ENCODE measurements at places on chromosomes 6 and 20.

DNA sequence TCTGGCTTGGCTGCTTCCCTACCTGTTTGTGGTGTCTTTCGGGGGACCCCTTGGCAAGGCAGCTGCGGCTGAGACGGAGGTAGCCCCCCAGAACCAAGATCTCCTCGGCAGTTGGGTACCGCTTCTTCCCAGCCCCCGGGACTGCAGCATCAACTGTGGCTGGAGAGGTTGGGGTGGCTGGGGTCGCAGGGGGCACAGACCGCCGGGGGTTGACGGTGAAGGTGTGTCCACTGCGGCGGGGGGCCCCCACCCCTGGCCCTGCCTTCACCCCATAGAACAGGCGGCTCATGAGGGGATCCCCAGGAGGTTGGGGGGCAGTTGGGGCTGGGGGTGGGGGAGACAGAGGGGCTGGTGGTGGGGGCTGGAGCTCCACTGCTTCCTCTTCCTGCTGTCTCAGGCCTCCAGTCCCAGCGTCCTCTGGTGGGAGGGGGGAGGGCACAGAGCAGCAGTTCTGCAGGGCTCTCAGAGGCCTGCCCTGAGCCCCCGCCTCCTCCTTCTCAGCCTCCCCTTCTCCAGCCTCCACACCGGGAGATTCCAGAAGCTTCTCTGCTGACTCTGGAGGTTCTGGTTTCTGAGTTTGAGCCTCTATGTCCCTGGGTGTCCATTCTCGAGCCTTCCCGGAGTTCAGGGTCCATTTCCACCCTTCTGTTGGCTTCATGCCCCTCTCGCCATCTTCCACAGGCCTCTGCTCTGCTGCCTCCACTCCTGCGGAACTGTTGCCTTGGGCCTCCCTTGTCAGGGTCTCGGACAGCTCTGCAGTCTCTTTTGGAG lies 1.9 kb downstream of the PPP1R18 start:
- DNase-seq, result no peak

DNA sequence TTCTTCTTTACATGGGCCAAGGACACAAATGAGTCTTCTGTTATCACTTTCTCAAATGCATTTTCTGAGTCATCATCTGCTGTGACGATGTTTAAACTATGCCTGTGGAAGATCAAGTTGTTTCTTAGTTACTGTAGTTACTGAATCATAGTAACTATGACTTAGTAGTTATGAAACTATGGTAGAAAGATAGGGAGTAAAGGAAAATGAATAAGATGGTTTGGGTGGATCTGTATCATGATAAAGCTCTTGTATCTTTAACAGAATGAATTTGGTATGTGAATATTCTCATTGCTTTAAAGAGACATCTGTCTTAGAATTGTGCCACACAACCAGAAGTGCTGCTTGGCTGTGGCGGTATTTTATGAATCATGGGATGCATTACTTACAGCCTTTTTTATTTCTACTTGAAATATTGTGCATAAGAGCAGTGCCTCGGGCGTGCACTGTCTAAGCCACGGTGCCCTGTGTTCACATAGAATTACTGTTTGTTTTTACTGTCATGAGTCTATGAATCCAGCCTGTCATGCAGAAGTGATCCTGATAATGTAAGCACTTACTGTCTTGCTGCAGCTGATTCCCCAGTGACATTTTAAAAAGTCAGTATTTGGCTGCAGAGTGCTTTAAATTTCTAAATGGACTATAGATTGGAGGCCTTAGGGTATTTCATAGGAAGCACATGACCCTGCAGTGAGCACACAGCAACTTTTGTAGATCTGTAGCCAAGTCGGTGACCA lies 215.2 kb downstream of the TMEM242 start:
- no peak for DNase-seq

GRCh38 chr20:32762754-32763201 lies 593 bp downstream of the DNMT3B start:
- no peak for DNase-seq

- no peak for DNase-seq
These were observed 272.9 kb upstream of the SUPT3H start for GRCh38 chr6:45650524-45651135.

DNA sequence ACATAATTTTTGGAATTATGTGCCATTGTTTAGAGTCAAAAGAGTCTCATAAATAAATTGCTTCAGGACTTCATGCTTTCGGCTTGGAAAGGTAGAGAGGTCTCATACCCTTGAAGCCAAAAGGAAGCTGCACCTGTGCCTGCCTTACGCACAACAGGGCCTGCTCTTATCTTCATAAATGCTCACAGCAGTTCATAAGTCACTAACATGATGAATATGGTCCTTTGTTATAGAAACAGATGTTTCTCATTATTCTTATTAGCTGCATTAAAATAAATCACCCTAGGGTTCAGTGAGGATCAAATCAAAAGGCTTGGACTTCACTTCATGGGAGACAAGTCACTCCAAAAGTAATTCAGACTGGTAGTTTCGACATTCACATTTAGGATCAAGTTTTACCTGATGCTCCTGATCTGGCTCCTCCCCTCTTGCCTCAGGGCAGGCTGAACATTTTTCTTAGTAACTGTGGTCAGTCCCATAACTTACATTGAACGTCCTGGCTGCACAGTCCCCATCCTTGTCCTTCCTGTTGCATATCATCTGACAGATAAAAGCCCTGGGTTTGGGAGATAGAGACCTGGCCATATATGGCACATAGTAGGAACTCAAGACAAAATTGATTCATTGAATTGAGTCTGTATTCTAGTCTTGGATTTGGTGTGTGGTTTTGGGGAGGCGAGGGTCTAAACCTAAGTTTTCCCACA lies 20.7 kb upstream of the SH3BGRL2 start:
- no peak for DNase-seq
